ENCODE measurements at places on chromosomes 3 and 15. TPM values are rescaled to one million over a fixed set of nuclear protein-coding genes. Genes with fewer than 3 reads are reported as not detected.

Gene ADCY5
- 1.4 TPM for total RNA-seq

Gene SAMD7
- not detected for total RNA-seq

Gene BTLA
- not detected for total RNA-seq

Gene GPR62
- total RNA-seq: 0.11 TPM

Gene CCR8
- total RNA-seq: not detected

Gene ZDHHC19
- total RNA-seq: not detected

Gene TMEM45A
- total RNA-seq: 99.8 TPM

Gene LNP1
- 5.1 TPM for total RNA-seq

Gene ZNF619
- 9.7 TPM for total RNA-seq

Gene CLRN1
- not detected for total RNA-seq

Gene SCG5
- 2.1 TPM for total RNA-seq

Gene ARL8B
- total RNA-seq: 104 TPM

Gene PPARG
- 3.1 TPM for total RNA-seq

Gene HES1
- total RNA-seq: 92.6 TPM

Gene RAD51
- 4.8 TPM for total RNA-seq

Gene LARP6
- 56.9 TPM for total RNA-seq

Gene SLCO2A1
- not detected for total RNA-seq

Gene EPB42
- not detected for total RNA-seq

Gene ROPN1
- 0.22 TPM for total RNA-seq

Gene DAPK2
- total RNA-seq: 14.8 TPM

Gene C3orf52
- 5.1 TPM for total RNA-seq

Gene ADAMTSL3
- total RNA-seq: 6.0 TPM

Gene CRELD1
- total RNA-seq: 14.1 TPM

Gene REC114
- not detected for total RNA-seq

Gene GOLGA6L7
- total RNA-seq: not detected

Gene TNNC1
- total RNA-seq: 1.7 TPM

Gene SHC4
- 2.5 TPM for total RNA-seq

Gene FOXB1
- not detected for total RNA-seq

Gene P2RY12
- total RNA-seq: not detected

Gene PARP16
- total RNA-seq: 8.9 TPM

Gene CIB1
- 31.0 TPM for total RNA-seq

Gene SPATA12
- not detected for total RNA-seq

Gene SOX2
- not detected for total RNA-seq

Gene GOLGA8T
- total RNA-seq: not detected

Gene ERC2
- not detected for total RNA-seq

Gene CHL1
- total RNA-seq: not detected

Gene C3orf33
- 1.4 TPM for total RNA-seq

Gene CCDC50
- 64.0 TPM for total RNA-seq

Gene LRTM1
- total RNA-seq: not detected

Gene CHST2
- total RNA-seq: 19.3 TPM

Gene FBXW12
- not detected for total RNA-seq

Gene GOLGA8J
- total RNA-seq: 0.52 TPM

Gene ZNF148
- total RNA-seq: 48.1 TPM

Gene TJP1
- total RNA-seq: 92.2 TPM

Gene SERINC4
- total RNA-seq: not detected

Gene ADIPOQ
- total RNA-seq: not detected

Gene DUOXA2
- total RNA-seq: not detected

Gene NMNAT3
- 1.7 TPM for total RNA-seq

Gene BOC
- 31.9 TPM for total RNA-seq

Gene MASP1
- 15.1 TPM for total RNA-seq

Gene CPN2
- not detected for total RNA-seq

Gene ISLR2
- not detected for total RNA-seq

Gene TBC1D21
- total RNA-seq: not detected

Gene SLC24A5
- total RNA-seq: not detected

Gene CCDC13
- 0.97 TPM for total RNA-seq

Gene GUCA1C
- not detected for total RNA-seq

Gene GOLGA6A
- total RNA-seq: 0.13 TPM

Gene LMLN
- 8.9 TPM for total RNA-seq

Gene AGTR1
- 0.43 TPM for total RNA-seq

Gene THSD4
- 5.4 TPM for total RNA-seq

Measured in articular chondrocyte of knee joint (primary cell).